ENCODE measurements at places on chromosomes 16 and 17.

DNA sequence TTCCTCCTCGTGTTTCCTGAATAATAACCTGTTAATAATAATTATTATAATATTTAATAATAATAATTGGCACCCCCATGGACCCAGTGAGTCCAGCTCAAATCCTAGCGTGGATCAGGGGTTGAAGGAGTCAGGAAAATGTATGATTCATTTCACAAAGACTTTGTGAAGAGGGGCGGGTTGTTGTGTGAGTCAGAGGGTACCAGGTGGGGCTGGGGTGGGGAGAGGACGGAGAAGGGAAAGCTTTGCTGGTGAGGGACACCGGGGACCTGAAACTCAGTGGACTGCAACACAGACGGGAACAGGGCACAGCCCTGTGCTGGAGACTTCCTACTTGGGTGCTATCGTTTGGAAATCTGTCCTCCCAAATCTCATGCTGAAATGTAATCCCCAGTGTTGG lies 3.1 kb upstream of the ADORA2B start:
- no peak for DNase-seq

- no peak for DNase-seq
Observed at GRCh38 chr16:21989133-21989532, 11.8 kb downstream of the PDZD9 start.

- no peak for DNase-seq
Observed at GRCh38 chr16:10579965-10580882, at the start of gene EMP2. TSS of gene EMP2 (minus strand) at chr16:10580598. CDS start at chr16:10547617, 32,981 bp downstream.

GRCh38 chr16:55555436-55555835 lies 11.0 kb upstream of the CAPNS2 start:
- DNase-seq = no peak

- DNase-seq = no peak
Observed at GRCh38 chr16:14658063-14658462, 25.3 kb downstream of the BFAR start.

GRCh38 chr17:67469208-67469980 lies 92.3 kb downstream of the PITPNC1 start:
- DNase-seq = peak; percentile 14

DNA sequence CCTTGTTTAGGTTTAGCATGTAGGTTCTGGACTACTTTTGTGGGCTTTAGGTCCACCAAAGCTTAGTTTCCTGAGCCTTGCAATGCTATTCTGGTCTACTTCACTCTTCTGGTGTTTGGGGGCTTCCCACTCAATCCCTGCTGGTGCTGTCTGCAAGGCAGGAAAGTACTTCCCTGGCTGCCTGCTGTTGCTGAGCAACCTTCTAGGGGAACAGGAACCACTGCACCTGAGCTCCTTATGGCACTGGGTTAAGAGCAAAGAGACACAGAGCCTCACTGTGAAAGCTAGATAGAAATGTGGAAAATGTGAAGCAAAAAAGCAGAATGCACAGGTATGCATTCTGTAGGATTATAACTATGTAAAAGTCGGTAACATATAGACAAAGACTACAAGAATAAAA lies 17.0 kb downstream of the MPO start:
- DNase-seq = no peak

- DNase-seq = no peak
Observed at GRCh38 chr16:12729448-12729847, 74.2 kb downstream of the CPPED1 start.

DNA sequence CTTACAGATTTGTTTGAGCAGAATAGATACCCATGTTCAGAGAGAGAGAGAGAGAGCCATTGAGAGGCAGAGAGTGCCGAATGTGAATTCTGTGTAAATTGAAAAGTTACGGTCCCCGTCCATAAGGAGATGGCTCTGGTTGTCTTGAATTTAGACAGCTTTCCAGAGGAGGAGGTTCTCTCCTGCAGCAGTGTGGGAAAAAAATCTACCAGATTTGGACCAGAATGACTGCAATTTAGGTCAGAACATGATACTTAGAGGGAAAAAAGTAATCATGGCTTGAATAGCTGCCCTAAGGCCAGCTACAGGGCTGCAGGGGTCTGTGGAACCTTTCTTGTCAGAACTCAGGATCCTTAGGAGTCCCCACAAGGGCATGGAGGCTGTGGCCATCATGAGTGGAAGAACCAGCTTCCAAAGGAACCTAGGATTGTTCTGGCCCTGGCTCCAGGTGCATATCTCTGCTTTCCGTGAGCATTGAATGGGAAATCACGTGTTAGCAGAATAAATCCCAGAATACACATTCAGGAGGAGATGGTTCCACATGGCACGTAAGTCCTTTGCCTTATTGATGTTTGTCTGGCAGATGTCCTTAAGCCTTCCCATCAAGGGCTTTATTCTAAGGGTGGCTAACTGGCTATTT lies 13.0 kb downstream of the PITPNC1 start:
- no peak for DNase-seq

DNA sequence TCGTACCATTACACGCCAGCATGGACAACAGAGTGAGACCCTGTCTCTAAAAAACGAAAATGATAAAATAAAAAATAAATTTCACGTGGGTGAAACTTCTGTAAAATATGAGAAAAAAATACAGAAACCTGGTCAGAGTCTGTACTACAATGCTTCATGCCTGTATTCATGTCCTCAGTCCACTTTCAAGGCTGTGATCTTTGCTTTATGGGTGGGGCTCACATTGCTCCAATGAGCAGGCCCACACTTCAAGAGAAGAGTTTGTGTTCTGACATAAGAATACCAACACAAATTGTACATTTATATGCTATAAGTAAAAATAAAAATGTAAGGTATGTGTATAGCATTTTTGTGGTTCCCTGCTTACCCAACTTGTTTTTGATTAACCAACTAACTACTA lies 32.2 kb upstream of the ABCA3 start:
- DNase-seq = no peak

DNA sequence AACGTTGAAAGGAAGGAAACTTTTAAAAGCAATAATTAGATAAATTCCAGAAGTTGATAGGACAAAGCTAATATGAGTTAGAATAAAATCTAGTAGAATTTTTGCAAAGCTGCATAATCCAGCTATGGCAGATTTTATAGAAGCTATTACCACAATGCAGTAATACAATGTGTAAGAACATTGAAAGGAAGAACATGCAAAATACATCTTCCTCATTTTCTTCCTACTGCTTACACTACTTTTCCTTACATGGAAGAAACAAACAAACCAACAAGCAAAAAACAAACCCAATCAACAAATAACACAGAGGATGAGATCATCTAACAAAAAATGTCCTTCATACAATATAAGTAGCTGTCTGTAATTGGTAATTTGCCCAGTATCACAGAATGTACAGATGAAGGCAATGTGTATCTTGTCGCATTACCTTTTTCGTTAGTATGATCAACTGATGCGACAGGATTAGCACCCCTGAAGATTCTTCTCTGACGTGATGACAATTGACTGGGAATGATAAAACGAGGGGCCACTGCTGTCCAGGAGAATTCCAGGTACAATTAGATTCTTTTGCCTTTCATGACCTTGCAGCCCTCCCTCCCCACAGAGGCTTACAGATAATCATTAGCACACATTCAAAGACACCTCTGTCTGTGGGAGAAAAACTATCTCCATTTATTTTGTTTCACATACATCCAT lies 21.2 kb upstream of the LRRC37A start:
- no peak for DNase-seq

GRCh38 chr16:29844575-29845331 lies 18.3 kb downstream of the CDIPT start:
- no peak for DNase-seq

DNA sequence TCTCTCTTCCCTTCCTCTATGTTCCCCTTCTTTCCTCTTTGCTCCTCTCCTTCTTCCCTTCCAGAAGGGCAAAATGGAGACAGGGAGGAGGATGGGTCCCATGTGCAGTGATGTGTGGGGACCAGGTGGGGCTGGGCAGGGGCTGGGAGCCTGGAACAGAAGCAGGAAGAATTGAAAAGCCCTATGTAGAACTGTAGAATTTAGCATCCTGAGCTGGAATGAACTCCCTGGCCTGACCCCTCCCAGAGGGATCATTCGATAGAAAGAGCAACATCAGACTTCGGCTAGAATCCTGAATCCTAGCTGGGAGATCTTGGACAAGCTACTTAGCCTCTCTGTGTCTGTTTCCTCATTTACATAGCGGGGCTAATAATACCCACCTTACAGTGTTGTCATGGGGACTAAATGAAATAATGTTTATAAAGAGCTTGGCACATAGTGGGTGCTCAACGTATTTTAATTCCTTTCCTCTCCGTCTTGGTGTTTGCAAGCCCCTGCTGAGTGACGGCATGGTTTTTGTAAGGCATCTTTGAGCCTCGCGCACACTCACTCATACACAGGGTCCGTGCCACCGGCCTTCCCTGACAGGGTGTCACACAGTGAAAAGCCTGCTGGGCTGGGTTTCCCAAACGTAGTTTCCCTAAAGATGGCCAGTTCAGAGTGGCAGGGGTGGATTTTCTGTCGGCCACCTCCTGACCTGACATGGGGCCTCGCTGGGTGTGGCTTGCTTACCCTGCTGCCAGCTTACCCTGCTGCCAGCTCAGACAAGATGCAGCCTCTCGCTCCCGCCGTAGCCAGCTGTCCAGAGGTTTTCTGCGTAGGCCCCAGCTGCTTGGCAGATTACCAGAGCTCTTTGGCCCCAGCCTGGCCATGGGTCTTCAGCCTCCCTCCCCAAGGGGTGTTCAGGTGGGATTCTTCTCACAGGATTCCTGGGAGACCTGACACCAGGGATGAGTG lies 6.1 kb upstream of the ARHGAP23 start:
- DNase-seq = no peak

GRCh38 chr17:77242118-77242851 lies 101.5 kb downstream of the SEC14L1 start:
- DNase-seq = no peak

DNA sequence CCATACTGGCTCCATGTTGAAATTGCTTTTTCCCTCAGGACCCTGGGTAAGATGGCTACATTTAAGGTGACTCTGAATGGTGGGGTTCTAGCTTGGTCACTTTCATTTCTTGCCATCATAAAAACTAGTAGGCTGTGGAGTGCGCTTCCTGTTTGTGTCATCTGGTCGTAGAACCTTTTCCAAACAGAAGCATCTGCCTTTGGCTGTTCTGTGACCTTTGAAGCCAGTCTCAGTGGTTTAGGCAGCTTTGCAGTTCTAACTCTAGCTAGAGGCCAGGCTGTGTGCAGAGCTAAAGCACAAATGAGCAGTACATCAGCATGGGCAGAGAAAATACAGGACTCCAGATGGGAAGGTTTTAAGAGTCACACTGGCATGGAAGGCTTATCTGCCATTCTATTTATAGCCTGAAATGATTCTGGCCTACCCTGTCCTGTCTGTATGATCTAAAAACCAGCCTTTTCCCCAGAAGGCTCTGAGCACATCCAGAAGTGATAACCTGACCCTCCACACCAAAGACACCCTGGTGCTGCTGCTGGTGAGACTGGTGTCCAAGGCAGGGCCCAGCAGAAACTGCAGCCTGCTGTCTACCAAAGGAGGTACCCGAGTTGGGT lies 8.6 kb downstream of the ESRP2 start:
- DNase-seq = no peak

DNA sequence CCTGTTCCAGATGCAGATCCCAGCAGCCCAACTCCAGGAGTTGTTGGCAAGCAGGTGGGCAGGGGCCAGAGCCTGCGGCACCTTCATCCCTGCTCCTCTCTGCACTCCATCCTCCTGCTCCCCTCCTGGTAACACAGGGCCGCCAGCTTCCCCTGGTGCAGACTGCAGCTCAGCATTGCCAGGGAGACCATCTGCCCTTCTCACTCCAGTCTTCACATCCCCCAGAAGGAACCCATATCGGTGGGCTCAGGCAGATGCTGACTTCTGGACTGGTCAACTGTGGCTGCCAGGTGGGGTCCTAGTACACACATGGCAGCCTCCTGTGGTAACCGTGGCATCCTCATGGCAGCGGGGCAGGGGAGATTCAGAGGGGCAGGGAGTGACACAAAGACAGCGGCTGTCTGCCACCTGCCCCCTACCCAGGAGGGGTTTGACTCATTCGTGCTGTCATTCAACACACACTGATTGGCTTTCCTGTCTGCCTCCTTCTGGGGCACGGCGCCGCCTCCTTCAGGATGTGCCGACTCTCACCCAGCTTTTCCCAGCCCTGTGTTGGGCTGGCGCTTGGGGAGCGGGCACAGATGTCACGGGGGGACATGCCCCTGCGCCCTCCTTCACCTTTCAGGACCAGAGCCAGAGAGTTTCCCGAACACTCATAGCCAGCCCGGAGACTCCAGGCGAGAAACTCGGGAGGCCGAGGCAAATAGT lies 120.9 kb downstream of the CMIP start:
- no peak for DNase-seq

- no peak for DNase-seq
Observed at GRCh38 chr16:58732545-58733247, 1.4 kb downstream of the GOT2 start.

GRCh38 chr17:20986767-20987510 lies 55.9 kb downstream of the USP22 start:
- no peak for DNase-seq

DNA sequence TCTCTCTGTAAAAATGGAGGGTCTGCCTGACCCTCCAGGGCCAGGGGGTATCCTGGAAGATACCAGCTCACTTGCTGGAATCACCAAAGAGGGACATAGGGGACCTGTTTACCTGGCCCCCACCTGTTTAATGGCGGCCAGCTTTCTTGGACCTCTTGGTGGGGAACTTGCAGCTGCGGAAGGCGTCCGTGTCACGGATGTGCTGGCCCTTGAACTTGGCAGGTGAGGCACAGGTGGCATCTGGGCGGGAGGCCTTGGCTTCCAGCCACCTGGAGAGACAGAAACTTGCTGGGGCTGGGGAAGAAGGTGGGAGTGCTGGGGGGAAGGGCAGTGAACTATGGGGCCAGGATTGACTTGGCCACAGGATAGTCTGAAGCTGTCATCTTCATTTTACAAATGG lies 3.5 kb downstream of the CHAD start:
- no peak for DNase-seq

DNA sequence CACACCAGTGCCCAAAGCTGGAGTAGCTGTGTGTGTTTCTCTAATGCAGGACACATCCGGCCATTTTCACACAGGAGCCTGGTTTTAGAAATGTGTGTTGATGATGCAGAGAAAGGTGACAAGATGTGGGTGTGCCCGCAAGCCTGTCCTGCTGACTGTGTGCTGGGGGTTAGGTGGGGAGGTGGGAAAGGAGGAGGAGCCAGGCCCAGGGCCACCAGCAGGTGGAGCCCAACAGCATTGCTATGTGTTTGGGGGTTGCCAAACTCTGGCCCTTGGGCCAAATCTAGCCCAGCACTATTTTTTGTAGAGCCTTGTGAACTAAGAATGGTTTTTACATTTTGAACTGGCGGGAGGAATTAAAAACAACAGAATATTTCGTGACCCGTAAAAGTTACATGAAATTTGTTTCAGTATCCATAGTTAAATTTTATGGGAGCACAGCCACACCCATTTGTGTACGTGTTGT lies 61.7 kb upstream of the LGALS9 start:
- peak; percentile 13 for DNase-seq

- no peak for DNase-seq
Observed at GRCh38 chr17:58520843-58521430, 6.5 kb upstream of the MTMR4 start.
